ENCODE measurements at places on chromosomes 1 and 21. TPM values are rescaled to one million over a fixed set of nuclear protein-coding genes. Genes with fewer than 3 reads are reported as not detected.
A peak's percentile ranks its signal among the peaks of the same experiment; 100 is the strongest.

Gene AQP10
- 11.1 TPM for polyA plus RNA-seq

Gene PRKAA2
- polyA plus RNA-seq: 5.3 TPM

Gene TRIM45
- polyA plus RNA-seq: 9.0 TPM

Gene FMO3
- 0.19 TPM for polyA plus RNA-seq

Gene CTNNBIP1
- polyA plus RNA-seq: 21.6 TPM

Gene PRELP
- polyA plus RNA-seq: 4.4 TPM

DNA sequence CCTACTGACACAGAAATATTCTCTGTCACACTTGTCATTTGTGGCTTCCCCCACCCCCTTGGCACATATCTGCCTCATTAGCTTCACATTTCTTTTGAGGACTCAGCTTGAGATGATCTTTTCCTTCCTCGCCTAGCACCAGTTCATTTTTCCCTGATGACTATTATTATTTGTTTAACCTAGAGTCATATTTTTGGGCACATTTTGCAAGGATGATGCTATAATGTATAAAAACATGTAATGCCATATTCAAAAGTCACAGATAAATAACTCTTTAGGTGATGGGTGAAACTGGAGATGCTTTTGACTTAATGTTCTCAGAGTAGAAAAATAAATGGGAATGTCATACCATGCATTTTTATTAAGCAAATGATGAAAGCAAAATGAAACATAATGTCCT lies 202.7 kb downstream of the BACH1 start:
- no peaks in the 10 kb centered on the region for H3K4me1 ChIP-seq
- H3K27me3 ChIP-seq: no peaks in the 10 kb centered on the region
- no peak for DNase-seq
- no peaks in the 10 kb centered on the region for H3K36me3 ChIP-seq
- no peak overlapping the region for H3K4me3 ChIP-seq

GRCh38 chr1:206685334-206685768 lies 646 bp downstream of the MAPKAPK2 start:
- peak overlapping the region; percentile 94 for H3K27ac ChIP-seq
- peaks cover 48% of the 10 kb centered on the region for H3K4me1 ChIP-seq
- H3K36me3 ChIP-seq: peaks cover 3% of the 10 kb centered on the region
- no peak for DNase-seq
- peak overlapping the region; percentile 91 for H3K4me3 ChIP-seq
- H3K27me3 ChIP-seq: no peaks in the 10 kb centered on the region

- H3K36me3 ChIP-seq: no peaks in the 10 kb centered on the region
- H3K27me3 ChIP-seq: no peaks in the 10 kb centered on the region
- no peak overlapping the region for H3K27ac ChIP-seq
- H3K4me1 ChIP-seq: peaks cover 10% of the 10 kb centered on the region
- no peak for DNase-seq
Observed at GRCh38 chr1:3545363-3546047, 65.8 kb downstream of the MEGF6 start.

DNA sequence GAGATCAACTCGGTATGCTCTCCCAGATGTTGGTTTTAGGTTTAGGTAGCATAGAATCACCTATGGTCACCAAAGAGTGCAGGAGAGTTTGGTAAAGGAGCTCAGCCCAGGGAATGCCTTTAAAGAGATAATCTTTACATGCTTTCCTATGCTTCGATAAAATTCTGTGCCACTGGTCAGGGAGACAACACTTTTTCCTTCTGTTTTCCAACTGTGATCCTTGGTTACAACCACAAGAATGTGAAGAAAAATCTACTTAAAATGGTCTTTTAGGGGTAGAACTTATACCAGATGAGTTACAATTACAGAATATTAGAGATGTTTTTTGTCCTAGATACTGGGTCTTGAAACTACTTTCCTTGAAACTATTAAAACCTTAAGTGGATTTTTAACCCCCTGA lies 895.6 kb downstream of the TTLL7 start:
- H3K27ac ChIP-seq: no peak overlapping the region
- no peaks in the 10 kb centered on the region for H3K36me3 ChIP-seq
- H3K4me1 ChIP-seq: no peaks in the 10 kb centered on the region
- no peaks in the 10 kb centered on the region for H3K27me3 ChIP-seq

DNA sequence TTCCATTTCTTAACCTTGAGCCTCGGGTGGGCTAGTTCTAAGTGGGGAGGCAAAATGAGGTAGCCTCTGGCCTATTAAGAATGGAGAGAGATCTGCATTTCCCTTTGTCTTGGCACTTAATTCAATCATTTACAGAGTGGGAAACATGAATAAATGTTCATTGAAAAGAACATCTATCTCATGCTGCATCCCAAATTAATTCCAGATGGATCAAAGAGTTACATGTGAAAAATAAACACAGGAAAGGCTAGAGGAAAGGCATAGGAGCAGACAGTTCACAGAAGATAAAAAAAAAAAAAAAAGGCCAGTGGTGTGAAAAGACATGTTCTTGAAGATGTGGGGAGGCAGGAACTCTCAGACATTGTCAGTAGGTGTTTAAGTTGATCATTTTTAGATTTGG lies 35.7 kb upstream of the EPS8L3 start:
- DNase-seq: no peak
- H3K4me1 ChIP-seq: peaks cover 5% of the 10 kb centered on the region

GRCh38 chr1:248013229-248013710 lies at the start of gene OR2L5:
Gene OR2L5, plus strand, starts transcription at chr1:248013660. Its CDS starts 8,288 bp downstream, at chr1:248021948.
- no peaks in the 10 kb centered on the region for H3K36me3 ChIP-seq
- no peaks in the 10 kb centered on the region for H3K27me3 ChIP-seq
- no peak within 1 kb of the TSS for H3K4me3 ChIP-seq
- no peak within 1 kb of the TSS for H3K27ac ChIP-seq
- DNase-seq: no peak
- no peaks in the 10 kb centered on the region for H3K4me1 ChIP-seq

- no peaks in the 10 kb centered on the region for H3K36me3 ChIP-seq
- peak overlapping the region; percentile 74 for H3K4me3 ChIP-seq
- no peaks in the 10 kb centered on the region for H3K27me3 ChIP-seq
- DNase-seq: peak; percentile 52
Observed at GRCh38 chr1:21175670-21176581, 771 bp downstream of the EIF4G3 start.

GRCh38 chr1:204928671-204929486 lies 58.2 kb downstream of the NFASC start:
- DNase-seq: no peak
- peaks cover 14% of the 10 kb centered on the region for H3K27me3 ChIP-seq
- H3K4me1 ChIP-seq: no peaks in the 10 kb centered on the region
- no peaks in the 10 kb centered on the region for H3K36me3 ChIP-seq

- no peak overlapping the region for H3K27ac ChIP-seq
- H3K36me3 ChIP-seq: no peaks in the 10 kb centered on the region
- H3K4me1 ChIP-seq: peaks cover 7% of the 10 kb centered on the region
- peak; percentile 24 for DNase-seq
- H3K27me3 ChIP-seq: peaks cover 38% of the 10 kb centered on the region
Observed at GRCh38 chr1:161439280-161440232, 65.7 kb upstream of the FCGR2A start.

- H3K27me3 ChIP-seq: no peaks in the 10 kb centered on the region
- peak; percentile 93 for DNase-seq
- H3K36me3 ChIP-seq: no peaks in the 10 kb centered on the region
- H3K4me1 ChIP-seq: peaks cover 22% of the 10 kb centered on the region
- peak within 1 kb of the TSS; percentile 91 for H3K27ac ChIP-seq
- H3K4me3 ChIP-seq: peak within 1 kb of the TSS; percentile 54
Observed at GRCh38 chr1:229270547-229271447, at the start of gene RAB4A. Gene RAB4A, plus strand, starts transcription at chr1:229271111. Its CDS starts 229 bp downstream, at chr1:229271340.
